ENCODE measurements at places on chromosomes 11 and 22.

DNA sequence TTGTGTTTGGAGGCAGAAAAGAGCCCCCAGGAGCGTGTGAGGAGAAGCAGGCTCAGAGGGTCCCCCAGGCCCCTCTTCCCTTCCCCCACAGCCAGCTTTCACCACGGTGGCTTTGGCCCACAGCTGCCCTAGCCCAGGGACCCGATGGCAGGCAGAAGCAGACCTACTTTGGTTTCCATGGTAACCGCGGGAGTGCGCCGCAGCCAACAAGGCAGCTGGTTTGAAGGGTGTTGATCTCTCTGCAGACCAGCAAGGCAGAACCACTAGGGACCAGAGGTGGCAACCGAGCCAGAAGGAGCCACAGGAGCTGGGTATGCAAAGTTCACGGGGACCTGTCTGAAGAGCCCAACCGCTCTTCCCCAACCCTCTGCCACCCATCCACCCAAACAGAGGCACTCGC, 69.4 kb downstream of the BUD13 start:
- DNase-seq = peak; percentile 94

DNA sequence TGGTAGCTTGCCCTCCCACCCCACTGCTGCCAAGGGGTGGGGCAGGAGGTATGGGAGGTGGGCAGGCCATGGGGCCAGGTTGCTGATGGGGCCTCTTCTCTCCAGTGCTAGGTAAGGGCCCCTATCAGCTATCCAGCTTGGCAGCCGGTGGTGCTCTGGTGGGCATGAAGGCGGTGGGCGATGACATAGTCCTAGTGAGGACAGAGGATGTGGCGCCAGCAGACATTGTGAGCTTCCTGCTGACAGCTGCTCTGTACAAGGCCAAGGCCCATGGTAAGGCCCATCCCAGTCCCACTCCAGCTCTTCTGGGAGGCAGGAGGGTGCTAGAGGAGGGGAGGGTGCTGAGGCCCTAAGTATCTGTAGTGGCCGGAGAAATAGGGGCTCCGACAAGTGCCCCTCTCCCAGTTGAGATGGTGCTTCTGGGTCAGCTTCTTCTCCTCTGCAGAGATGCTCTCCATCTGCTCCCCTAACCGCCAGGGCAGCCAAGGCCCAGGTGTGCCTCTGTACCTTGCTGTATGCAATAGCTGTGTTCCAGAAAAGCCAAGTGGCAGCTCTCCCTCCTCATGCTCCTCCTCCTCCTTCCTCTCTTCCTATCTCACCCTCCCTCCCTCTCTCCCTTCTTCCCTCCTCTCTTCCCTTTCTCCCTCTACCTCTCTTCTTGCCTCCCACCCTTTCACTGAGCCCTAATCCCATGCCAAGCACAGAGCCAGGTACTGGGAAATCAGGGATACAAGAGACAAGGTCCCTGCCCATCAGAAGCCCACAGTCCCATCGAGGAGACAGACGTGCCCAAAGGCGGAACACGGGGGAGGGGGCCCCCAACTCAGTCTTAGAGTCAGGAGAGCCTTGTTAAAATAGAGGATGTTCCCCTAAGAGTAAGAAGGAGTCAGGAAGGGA, 55.3 kb downstream of the OTOG start:
- no peak for DNase-seq

DNA sequence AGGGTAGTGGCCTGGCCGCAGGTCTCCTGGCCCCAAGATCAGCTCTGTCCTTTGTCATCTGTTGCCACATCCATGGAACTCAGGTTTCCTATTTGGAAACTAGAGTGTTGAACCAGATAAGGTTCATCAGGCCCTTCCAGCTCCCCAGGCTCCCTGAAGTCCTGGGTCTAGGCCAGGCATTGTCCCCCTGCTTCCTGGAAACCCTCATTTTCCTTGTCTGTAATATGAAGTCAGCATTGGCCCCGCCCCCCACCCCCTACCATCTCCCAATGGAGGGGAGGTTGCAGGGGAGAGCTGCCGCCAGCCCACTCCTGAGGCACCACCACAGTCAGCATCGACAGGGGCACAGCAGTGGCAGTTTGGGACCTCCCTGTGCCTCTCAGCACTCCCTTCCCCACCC, 9.0 kb upstream of the MS4A10 start:
- no peak for DNase-seq

DNA sequence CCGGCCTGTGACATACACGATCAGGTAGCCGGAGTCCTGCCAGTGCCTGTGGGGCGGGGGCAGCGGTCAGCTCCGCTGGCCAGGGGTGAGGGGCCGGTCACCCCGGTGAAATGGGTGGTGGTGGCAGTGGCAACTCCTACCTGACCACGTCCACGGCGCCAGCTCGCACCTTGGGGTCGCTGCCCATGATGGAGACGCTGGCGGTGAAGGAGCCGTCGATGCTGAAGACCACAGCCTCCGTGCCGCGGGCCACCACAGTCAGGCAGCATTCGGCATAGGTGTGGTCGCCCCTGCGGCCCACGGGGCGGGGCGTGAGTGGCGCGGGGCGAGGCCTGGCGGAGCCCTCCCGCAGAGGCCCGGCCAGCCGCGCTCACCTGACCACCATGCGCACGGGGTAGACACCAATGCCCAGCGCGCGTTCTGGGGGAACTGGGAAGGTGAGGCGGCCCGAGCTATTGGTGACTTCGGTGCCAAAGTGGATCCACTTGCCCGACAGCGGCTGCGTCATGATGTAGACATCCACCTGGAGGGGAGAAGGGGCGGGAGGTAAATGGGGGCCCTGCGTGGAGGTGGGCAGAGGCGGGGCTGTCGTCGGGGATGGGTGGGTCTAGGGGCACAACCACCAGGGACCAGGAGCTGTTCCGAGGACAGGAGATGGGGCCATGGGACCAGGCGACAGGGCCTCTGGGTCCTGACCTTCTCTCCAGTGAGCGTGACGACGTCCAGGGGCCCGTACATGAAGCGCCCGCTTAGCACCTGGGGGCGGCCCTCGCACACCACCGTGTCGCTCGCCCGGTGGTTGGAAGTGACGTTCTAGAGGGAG, 10.9 kb downstream of the AIP start:
- DNase-seq = no peak

- DNase-seq = no peak
These were observed 9.2 kb downstream of the PRSS23 start for GRCh38 chr11:86809561-86809960.

GRCh38 chr22:27754247-27754887, 47.2 kb downstream of the MN1 start:
- peak; percentile 18 for DNase-seq

DNA sequence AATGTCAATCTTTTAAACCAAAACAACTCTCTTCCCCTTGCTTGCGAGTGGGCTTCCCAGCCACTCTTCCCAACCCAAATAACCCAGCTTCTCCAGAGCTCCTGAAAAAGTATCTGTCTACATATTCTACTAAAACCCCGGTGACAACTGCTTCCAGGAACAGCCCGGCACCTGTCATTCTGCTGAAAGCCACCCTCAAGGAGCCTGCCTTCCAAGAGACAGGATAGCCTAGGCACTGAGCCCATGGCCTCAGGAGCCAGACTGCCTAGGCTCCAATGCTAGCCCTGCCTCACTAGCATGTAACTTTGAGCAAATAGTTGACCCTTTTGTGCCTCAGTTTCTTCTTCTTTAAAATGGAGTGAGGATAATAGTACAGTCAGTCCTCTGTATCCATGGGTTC, 459.8 kb downstream of the SOX6 start:
- DNase-seq = no peak

DNA sequence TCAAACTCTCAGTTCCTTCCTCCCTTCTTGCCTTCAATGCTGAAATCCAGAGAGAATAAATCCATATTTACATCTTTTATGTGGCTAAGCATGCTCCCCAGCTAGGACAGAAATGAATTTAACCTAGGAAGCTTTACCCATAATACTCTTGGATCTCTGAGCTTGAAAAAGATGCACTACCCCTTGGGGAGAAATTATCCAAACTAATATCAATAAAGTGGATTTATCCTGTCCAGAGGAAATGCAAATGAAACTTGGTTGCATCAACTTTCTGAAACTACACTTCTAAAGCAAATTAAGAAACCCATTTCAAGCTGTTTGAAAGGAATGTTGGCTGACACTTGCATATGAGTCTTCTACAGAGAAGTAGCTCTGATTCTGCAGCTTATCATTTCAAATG, 347.9 kb downstream of the TTC28 start:
- no peak for DNase-seq

DNA sequence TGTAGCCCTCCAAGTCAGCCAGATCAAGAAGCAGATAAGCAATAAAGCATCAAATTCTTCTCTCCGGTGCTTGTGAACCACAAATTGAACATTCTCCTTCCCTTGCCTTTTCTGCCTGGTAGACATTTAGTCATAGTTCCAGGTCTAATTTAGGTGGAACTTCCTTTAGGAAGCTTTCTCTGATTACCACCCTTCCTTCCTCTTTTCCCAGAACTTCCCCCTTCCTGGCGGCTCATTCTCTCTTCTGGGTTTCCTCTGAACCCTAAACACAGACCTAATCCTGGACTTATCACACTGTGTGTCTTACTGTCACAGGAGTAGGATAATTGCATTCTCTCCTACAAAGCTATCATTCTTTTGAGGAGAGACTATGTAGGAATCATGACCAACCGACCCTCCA, 61.9 kb downstream of the RCN1 start:
- no peak for DNase-seq

DNA sequence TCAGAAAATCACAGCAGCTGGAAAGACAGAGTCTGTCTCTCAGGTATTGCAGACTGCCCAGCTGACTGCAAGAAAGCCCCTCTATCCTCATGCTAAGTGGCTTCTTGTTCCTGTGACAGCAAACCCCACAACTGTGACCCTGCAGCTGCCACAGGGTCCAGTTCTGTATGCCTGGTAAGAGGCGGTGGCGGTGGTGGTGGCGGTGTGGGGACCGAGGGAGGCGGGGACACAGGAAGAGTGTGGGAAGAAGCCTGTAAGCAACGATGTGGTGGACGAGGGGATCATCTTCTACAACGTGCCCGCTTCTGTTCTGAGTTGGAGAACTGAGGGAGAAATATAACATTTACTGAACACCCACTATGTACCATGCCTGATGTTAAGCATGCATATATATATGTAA, 112.4 kb downstream of the TENM4 start:
- no peak for DNase-seq

DNA sequence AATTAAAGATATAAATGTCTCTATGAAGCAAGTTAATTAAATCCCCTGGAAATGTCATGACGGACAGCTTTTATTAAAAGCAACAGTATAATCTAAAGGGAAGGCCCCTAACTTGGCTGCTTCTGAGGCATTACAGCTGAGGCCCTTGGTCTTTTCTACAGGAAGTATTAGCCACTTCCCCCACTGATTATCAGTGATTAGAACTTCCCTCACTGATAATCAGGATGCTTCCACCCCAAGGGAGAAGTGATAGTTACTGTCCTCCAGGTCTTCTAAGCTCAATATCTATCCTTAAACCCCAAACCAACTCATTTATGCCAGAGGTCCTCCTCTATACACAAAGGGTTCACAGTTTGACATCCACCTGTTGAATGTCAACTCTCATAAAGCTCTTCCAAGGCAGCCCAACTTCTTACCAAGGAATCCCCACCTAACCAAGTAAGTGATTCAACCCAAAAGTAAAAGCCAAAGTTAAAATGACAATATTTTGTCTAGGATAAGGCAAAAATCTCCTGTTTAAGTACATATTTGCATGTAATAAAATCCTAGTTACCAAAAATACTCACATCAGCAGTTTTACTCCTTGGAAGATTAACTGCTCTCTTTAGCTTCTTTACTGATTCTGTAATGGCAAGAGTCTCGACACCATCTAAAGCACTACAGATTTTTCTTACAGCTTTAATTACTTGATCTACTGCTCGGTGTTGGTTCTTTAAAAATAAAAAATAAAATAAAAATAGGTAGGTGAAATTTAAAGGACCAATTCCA, 58.6 kb upstream of the RPS13 start:
- no peak for DNase-seq

- no peak for DNase-seq
These were observed 81.1 kb upstream of the WNT7B start for GRCh38 chr22:46058091-46058420.

- no peak for DNase-seq
These were observed 28.6 kb downstream of the FAM76B start for GRCh38 chr11:95760941-95761340.

- DNase-seq = peak; percentile 54
These were observed 869.2 kb downstream of the TBC1D22A start for GRCh38 chr22:47631571-47632102.

- no peak for DNase-seq
These were observed 55.7 kb downstream of the TEAD1 start for GRCh38 chr11:12729941-12730340.
